Stomach (tissue), 19 donors: ENCODE measurements at places on chromosomes 4 and X.

- DNase-seq: no peak
Observed at GRCh38 chr4:153792618-153793247, 3.9 kb upstream of the SFRP2 start.

- no peak for DNase-seq
Observed at GRCh38 chr4:98662626-98663225, 4.3 kb upstream of the TSPAN5 start.

DNA sequence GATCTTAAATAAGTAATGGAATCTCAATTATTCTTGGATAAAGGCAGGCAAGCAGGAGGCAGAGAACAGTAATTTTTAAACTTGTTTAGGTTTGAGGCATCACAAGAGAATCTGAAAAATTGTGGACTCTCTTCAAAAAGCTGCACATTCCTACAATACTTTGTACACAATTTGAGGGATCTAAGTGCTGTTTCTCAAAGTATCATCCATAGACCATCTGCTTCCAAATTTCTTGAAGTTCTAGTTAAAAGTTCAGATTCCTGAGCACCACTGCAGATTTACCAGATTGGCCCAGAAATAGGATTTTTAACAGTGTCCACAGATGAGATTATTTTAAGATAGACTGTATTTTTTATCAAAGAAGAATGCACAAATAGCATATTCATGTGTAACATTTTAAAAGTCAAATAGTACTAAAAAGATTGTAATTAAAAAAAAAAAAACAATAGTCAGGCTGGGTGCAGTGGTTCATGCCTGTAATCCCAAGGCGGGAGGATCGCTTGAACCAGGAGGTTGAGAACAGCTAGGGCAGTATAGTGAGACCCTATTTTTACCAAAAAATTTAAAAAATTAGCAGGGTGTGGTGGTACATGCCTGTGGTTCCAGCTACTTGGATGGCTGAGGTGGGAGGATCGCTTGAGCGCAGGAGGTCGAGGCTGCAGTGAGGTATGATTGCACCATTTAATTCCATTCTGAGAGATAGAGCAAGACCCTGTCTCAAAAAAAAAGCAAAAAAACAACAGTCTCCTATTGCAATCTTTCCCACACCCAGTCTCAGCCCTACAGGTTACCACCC lies 14.2 kb upstream of the FNIP2 start:
- DNase-seq: no peak

DNA sequence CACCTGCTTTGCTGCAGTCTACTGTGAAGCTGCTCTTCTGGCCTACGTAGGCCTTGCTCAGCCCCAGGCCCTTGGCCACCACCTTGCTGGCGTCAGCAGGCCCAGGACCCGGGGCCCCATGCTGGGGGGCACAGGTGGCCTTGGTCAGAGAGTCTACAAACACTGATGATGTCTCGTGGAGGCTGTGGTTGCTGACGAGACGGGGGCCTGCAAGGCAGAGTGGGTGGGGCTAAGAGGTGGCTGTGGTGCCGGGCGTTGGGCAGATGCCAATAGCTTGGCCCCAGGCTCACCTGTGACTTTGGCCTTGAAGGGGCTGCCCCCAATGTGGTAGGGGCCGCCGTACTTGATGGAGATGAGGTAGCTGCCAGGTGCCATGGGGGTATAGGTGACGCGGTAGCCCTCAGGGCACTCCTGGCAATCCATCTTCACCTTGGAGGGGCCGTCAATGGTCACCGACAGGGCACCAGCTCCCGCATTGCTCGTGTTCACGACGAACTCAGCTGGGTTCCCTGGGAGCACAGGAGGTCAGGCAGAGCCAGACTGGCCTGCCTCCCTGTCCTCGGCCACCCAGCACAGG lies 25.0 kb downstream of the FLNA start:
- no peak for DNase-seq

DNA sequence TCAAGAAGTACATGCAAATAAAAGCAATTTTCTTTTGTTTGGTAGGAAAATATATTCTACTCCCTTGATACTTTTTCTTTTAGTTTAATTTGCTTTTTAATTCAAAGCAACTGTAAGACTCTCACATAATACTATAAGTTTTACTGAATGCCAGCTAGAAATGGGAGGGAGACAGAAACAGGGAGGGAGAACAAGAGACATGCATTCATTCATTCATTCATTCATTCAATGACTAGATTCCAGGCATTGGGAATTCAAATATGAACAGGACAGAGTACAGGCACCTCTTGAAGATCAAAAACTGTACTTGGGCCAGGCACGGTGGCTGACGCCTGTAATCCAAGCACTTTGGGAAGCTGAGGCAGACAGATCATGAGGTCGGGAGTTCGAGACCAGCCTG lies 85.6 kb downstream of the THOC2 start:
- DNase-seq: no peak

DNA sequence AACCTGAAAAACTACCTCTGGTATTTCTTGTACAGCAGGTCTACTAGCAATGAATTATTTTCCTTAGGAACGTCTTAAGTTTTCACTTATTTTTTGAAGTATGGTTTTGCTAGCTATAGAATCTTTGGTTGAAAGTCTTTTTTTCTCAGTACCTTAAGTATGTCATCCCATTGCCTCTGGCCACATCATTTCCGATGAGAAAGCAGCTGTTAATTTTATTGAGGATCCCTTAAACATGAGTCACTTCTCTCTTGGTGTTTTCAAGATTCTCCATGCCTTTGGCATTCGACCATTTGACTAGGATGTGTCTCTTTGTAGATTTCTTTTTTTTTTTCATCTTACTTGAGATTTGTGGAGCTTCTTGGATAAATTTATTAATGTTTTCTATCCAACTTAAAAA lies 803.8 kb upstream of the AMOT start:
- no peak for DNase-seq
